NCI-H69 (cell line): ENCODE measurements at places on chromosomes 4 and X.

DNA sequence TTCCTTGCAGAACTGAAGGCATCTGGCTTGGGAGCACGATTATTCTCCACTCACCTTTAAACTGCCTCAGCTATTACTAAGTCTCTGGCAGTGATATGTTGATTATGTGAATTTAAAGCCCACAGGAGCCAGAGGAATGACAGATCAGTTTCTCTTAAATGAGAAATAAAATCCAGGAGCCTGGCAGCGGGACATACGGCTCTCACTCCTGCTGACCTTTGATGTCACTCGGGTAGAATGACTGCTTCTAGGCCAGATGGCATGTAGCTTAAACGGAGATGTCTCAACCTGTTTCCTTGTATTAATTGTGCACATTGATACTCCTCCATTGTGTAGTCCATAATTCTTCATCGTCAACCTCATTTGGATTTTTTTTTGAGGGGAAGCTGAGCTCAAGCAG, 4.0 kb upstream of the CBLL2 start:
- peak; percentile 8 for DNase-seq

GRCh38 chr4:23734000-23734399, 155.8 kb downstream of the PPARGC1A start:
- DNase-seq, result no peak

DNA sequence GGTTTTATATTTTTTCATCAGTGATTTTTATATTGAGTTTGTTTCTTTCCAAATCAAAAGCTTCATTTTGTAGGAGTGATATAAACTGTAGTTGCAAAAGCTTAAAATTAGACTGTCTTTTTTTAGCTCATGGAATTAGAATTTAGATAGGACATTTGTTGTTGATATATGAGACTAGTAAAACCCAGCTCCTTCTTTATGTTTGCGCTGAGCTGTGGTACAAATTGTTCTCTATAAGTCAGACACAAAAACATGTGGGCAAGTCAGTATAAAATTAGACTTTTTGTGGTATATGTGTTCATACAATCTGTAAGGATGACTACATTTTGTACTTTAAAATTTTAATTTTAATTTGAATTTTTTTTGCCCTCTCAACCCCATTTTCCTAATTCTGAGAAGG, 18.3 kb downstream of the FHIP1A start:
- DNase-seq, result no peak

GRCh38 chr4:84944947-84945346, 21.5 kb downstream of the WDFY3 start:
- DNase-seq, result no peak

GRCh38 chrX:150268839-150269355, 94.2 kb upstream of the MAMLD1 start:
- DNase-seq, result no peak

DNA sequence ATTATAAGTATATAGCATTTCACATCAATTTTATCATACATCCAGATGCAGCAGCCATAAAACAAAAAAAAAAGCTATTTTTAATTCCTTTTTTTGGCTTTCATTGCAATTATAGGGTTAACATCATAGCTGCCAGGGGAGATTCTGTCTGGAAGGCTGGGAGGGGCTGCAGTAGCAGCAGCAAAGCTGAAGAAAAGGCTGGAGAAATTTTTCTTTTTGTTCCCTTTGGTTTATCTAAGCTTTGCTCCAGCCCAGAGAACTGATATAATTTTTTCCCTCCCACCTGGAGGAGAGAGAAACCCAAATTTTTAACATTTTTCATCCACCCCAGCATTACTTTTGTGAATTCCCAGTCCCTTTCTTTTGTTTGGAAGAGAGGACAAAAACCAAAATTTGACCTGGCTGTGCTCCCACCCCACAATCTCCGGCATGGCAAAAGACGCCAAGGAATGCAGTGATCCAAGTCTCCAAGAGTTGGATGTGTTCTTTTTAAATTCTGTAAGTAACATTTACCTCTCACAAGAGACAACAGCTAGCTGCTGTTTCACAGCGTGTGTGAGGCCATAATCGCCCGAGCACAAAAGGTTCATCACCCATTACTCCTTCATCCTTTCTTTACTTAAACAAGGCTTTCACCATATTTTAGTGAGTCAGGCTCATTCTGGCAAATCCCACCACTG, 25.1 kb upstream of the FAM156A start:
- no peak for DNase-seq

DNA sequence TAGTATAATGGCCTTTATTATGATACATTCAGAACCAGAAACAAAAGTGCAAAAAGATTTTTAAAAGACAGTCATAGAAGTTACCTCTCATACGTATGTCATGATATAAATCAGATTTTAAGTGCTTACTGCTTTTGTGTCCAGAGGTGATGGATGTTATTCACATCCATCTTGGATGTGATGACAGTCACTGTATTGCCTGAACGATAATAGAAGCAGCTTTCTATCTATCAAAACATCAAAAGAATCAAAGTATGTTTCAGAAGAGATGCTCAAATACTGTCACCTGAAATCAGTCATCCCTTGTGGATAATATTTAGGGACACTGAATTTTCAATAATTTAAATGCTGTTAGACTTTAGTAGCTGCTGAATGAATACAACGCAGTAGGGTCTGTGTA, 26.8 kb upstream of the IL21 start:
- DNase-seq, result no peak

DNA sequence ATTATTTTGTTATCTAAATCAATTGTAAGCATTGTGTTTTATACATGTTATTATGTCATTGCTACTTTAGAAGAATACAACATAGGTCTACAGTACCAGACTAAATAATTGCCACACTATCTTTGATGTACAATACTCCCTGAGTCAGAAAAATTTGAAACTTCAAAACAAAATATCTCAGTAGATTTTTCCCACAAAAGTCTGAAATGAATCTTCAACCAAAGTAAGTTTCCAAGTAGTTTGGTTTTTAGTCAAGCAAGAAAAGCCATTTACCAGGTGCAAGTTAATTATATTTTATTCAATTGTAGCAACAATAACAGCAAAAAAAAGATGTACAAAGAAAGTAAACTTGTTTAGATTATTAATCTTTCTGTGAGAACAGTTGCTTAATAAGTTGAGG, 11.4 kb upstream of the PARM1 start:
- no peak for DNase-seq

DNA sequence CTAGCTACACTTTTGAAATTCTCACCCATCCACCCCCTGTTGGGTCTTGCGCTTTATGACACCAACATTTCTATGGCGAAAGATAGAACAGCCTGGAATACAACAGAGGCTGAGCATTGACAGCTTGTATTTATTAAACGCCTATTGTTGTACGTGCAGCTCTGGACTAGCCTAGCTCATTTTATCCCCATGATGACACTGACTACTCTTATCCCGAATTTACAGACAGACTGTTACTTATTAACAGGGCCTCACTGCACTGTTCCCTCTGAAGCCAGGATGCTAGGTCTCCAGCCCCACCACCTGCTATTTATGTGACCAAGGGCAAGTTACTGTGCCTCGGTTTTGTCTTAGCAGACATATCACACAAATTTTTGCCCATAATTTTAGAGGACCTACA, 1.0 kb upstream of the RFC1 start:
- no peak for DNase-seq

DNA sequence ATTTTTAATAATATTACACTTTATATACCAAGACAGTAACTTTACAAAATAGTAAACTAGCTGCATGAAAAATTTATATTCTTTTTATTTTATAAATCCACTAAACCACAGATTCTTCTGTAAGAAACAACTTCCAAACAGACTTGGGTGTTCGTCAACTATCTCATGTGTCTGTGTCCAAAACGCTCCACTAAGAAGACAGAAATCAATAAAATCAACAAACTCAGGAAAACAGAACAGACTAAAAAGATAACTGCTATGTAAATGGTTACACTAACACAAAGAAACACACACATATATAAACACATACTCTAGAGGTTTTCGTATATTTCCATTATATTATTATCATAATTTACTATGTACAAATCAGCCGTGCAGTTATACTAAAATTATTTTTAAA, 158.4 kb downstream of the PPP3CA start:
- no peak for DNase-seq

GRCh38 chr4:106238820-106239420, 77.1 kb downstream of the TBCK start:
- peak; percentile 43 for DNase-seq

DNA sequence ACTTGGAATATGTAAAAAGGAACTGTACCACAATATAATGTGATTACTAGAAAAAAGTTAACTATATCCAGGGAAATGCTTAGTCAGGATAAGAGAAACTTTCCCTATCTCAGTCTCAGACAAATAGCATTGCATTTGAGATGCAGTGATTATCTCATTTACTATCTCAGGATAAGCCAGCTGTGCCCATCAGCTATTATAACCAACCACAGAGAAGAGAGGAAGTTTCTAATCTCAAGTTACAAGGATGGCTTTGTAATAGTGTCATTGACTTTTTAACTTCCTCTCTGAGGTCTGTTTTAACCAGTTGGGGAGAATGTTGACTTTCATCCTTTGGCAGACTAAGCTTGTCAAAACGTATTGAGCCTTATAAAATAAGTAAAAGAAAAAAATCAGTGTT, 56.5 kb downstream of the SNX25 start:
- DNase-seq, result peak; percentile 2

DNA sequence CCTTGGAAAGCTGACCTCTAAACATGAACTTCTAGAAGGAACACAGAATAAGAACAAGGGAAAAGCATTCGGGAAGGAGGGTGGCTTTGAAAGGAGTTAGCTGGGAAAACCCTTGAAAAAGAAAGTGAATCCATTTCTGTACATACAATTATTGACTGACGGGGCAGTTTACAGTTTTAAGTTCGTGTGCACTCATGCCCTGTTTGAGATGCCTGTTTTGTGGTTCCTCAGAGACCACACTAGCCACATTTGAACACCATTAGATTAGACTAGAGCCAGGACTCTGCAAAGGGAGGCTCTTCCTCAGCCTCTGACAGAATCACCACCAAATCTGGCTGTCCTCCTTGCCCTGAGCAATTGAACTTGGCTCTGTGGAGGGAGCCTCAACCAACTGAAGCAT, 158.3 kb downstream of the PALLD start:
- peak; percentile 70 for DNase-seq

- DNase-seq, result peak; percentile 73
These were observed 1.0 kb downstream of the SLITRK4 start for GRCh38 chrX:143634663-143635455.

- peak; percentile 58 for DNase-seq
These were observed 379.5 kb downstream of the ZIC3 start for GRCh38 chrX:137945470-137945869.

- peak; percentile 59 for DNase-seq
These were observed 43.9 kb downstream of the CLNK start for GRCh38 chr4:10640561-10641201.

DNA sequence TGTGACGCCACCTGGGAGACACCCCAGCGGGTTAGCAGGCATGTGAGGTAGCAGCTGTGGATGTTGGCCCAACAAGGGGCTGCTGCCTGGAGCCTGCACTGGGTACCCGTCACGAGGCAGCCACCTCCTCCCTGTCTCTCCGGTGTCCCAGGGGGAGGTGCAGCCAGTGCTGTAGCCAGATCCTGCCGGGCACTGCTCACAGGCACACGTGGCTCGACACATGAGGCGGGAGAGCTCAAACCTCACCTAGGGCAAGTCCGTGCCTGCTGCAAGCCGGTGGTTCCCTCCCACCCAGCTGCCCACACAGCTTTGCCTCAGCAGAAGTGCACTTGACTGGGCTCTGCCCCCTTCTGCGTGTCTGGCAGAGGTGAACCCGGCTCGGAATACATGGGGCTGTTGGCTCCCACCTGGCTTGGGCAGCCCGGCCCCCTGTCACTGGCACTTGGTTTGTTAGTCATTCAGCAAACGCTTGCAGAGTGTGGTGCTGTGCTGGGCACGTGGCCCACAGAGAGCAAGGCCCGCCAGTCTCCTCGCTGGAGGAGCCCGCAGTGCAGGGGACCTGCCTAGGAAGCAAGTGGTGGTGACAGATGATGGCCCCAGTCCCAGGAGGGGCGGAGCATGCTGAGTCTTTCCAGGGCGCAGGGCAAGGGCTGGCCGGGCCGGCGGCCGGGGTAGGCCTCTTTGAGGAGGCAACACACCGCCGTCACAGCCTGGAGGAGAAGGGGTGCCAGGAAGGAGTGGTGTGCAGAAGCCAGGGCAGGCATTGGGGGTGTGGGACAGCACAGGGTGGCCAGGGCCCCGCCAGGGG, 10.1 kb upstream of the SH3TC1 start:
- DNase-seq, result peak; percentile 97

- no peak for DNase-seq
These were observed 857.0 kb upstream of the IGFBP7 start for GRCh38 chr4:57966987-57967760.

- DNase-seq, result no peak
These were observed 1.3 kb downstream of the SH3TC1 start for GRCh38 chr4:8200302-8200975.

DNA sequence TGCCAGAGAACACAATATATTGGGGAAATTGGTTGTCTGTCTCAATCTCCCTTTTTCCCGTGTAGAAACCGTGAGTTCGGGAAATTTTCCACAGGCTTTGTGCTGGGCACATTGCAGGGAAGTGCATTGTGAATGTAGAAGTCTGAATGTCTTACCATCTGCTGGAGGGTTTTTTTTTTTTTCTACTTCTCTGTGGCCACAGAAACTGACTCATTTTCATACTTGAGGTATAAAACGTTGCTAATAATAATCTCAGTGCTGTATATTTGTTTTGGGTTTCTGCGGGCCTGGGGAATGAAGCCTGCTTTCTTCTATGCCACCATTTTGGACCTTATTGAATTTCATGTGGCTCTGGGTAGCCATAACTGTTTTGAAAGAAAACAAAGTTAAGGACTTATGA, 1001.2 kb downstream of the STIM2 start:
- DNase-seq, result no peak

DNA sequence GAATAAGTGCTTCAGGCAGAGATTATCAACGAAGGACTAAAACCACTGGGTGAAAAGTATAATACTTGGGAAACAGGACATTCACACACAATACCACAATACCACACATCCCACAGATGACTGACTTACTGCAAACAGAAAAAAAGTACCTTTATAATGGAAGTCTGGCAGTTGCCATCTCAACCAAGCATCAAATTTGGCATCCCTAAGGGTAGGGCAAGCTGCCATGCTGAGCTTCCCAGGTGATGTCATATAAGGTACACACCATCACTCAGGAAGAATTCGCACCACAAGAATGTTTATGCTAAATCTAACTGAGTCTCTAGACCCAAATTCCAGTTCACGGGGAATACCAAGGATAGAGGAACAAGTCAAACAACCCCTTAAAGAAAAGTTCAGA, 9.1 kb downstream of the QDPR start:
- DNase-seq, result no peak

DNA sequence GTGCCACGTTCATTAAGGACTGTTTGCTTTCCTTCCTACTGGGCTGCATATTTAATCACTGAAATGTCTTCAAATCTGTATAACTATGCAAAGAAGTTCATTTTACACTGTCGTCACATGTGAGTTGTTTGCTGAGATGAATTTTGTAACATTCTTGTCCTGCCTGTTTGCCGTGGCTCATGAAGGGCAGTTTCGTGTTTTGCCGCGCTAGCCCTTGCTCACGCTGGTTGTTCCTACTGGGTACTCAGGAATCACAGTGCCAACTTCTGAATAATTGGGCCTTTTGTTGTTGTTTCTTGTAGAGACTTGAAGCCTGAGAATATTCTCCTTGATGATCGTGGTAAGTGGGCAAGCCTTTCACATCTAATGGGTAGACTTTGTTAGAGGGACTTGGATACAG, 52.2 kb downstream of the HTT-AS start:
- no peak for DNase-seq

- DNase-seq, result peak; percentile 93
These were observed at the start of gene FAM3A for GRCh38 chrX:154515966-154516655. Gene FAM3A (minus strand): TSS chrX:154516232. CDS start chrX:154515772, 460 bp downstream.
